Aorta (tissue), 5 donors: ENCODE measurements at places on chromosomes 13 and 19. TPM values are rescaled to one million over a fixed set of nuclear protein-coding genes. Genes with fewer than 3 reads are reported as not detected.

- DNase-seq = no peak
Observed at GRCh38 chr19:16319481-16319880, 5.1 kb upstream of the KLF2 start.

DNA sequence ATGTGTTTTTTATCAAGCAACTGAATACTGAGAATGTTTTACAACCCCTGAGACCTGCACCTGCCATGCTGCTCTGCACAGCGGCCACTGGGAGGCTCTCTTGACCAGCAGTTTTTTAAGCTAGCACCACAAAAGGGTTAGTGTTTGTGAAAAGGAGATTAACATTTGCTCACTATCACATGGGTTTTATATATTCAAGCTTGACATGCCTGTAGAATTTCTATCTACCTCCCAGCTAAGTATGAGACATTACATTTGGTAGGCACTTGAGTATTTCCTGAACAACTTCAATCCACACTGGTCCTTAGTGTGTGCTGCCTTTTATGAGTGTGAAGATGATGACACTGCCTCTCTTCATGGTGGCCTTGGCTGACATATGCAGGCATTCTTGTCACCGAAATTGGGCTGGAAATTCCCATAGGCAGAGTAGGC is 1238.9 kb downstream of the UQCRFS1 start:
- no peak for DNase-seq

- no peak for DNase-seq
Observed at GRCh38 chr13:20465218-20465879, 60.3 kb downstream of the CRYL1 start.

GRCh38 chr19:49890349-49891311 is 6.1 kb downstream of the IL4I1 start:
- DNase-seq = no peak

DNA sequence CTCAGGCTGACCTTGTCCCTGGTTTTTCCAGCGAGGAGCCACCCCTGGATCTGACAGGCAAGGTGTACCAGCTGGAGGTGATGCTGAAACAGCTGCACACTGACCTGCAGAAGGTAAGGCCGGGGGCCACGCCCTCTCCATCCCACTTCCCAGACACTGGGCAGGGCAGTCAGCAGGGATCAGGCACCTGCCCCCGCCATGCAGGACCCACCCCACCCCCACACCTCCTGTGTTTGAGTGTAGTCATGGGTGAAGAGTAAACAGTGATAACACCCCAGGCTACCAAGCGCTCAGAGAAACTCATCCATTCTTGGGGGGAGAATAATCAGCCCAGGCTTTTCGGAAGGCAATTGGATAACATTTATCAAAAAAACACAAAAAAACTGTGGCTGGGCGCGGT is 19.9 kb downstream of the DPF1 start:
- no peak for DNase-seq

DNA sequence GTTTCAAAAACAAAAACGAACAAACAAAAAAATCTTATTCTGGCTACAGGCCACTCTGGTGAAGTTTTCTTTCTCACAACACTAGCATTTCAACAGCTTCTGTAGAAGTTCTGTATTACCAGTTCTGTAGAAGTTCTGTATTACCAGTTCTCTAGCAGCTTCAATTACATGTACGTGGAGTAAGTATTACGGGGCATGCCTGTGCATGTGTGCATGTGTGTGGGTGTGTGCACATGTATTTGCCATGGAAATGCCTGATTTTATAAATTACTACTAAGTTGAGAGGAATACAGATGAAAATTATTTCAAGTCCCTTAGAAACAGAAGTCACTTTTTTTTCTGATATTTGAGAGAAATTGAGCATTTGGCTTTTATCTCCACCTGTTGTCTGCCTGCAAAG is 414.2 kb downstream of the FOXO1 start:
- no peak for DNase-seq

DNA sequence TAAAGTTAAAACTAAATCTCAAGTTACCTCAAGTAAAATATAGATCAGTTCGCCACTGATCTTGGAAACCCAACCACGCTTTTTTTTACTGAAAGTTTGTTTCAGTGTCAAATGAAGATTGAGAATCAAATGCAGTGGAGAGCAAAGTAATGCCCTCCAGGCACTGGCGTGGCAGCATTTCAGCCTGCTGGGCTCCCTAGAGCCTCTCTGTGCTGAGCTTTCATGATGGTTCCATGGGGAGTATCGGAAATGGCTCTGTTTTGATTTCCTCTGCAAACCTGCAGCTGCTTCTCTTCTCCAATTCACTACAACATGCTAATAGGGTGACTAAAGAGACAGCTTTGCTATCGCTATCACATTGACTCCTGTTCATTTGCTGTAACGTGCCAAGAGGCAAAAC is 141.6 kb downstream of the FGF14 start:
- no peak for DNase-seq

DNA sequence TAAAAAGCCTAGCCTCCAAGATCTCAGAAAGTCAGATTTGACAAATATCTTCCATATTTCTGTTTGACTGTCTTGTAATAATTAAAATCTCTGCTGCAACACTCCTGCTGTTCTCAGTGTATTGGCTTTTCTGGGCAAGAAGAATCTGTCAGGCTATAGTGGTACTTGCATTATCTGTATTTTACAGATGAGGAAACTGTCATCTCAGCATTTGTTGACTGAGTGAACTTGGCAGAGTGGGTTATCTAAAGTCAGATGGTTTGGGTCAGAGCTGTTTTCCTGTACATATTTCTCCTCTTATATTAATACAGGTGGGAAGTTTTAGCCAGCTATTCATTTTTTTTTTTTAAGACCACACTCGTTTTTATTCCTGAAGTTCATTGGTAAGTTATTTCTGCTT is 1378.2 kb upstream of the PCDH20 start:
- no peak for DNase-seq

- no peak for DNase-seq
Observed at GRCh38 chr13:110444226-110444653, 117.3 kb downstream of the RAB20 start.

- no peak for DNase-seq
Observed at GRCh38 chr19:7512400-7512851, 3.5 kb upstream of the ZNF358 start.

- DNase-seq = no peak
Observed at GRCh38 chr13:111472559-111473460, 152.4 kb downstream of the TEX29 start.

GRCh38 chr19:17323300-17323963 is 11.2 kb downstream of the ANO8 start:
- DNase-seq = no peak

- DNase-seq = no peak
Observed at GRCh38 chr19:45090034-45090433, 2.9 kb upstream of the PPP1R37 start.

DNA sequence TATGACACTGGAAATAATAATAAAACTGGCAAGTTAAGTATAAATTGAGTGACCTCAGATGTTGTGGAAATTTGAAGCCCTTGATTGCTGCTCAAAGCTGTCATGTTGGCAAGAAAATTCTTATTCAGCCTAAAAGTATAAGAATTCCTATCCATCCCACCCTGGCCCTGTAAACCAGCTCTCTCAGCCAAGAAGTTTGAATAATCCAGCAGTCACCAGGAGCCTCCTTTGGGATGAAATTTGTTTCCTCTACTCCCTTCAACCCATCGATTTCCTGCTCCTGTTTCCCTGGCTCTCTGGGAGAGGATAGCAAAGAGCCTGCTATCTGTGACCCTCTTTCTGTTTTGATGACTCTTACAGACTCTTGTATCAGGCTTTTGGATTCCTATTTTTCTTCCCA is 169.3 kb downstream of the LHFPL6 start:
- DNase-seq = no peak

- DNase-seq = no peak
Observed at GRCh38 chr19:50694815-50695145, 24.8 kb downstream of the SHANK1 start.

The PLPPR3 gene
- not detected for total RNA-seq

The CD209 gene
- 19.2 TPM for total RNA-seq

The DKKL1 gene
- total RNA-seq = 0.69 TPM

The CGB3 gene
- total RNA-seq = not detected

The ZNF726 gene
- 0.75 TPM for total RNA-seq

The PALM gene
- 75.1 TPM for total RNA-seq

The RDH8 gene
- total RNA-seq = not detected
